ENCODE measurements at places on chromosomes 2 and 18. TPM values are rescaled to one million over a fixed set of nuclear protein-coding genes. Genes with fewer than 3 reads are reported as not detected.

The TUBB6 gene
- 223 TPM for polyA plus RNA-seq

The RAB27B gene
- 0.05 TPM for polyA plus RNA-seq

The SCN2A gene
- polyA plus RNA-seq: 0.25 TPM

The RBFA gene
- 19.2 TPM for polyA plus RNA-seq

The DYSF gene
- 5.8 TPM for polyA plus RNA-seq
